Activated T-cell treated with anti-CD3 and anti-CD28 coated beads for 1 hour (primary cell): ENCODE measurements at places on chromosomes 12 and 14.
A peak's percentile ranks its signal among the peaks of the same experiment; 100 is the strongest.

GRCh38 chr12:10771132-10771733 is 31.2 kb downstream of the TAS2R7 start:
- DNase-seq = no peak

DNA sequence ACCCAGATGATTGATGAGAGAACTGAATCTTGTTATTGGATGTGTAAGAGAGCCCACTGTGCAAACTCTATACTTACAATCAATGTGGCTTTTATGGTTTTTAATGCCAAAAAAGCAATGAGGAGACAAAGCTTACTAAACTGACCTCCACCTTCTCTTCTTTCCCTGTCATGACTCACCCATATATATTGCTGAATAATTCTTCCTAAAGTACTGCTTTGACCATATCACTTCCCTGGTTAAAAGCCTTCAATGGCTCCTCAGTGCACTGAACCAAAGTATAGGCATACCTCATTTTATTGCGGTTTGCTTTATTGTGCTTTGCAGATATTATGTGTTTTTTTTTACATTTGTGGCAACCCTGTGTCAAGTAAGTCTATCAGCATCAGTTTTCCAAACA is 138.4 kb upstream of the PELI2 start:
- DNase-seq = no peak

DNA sequence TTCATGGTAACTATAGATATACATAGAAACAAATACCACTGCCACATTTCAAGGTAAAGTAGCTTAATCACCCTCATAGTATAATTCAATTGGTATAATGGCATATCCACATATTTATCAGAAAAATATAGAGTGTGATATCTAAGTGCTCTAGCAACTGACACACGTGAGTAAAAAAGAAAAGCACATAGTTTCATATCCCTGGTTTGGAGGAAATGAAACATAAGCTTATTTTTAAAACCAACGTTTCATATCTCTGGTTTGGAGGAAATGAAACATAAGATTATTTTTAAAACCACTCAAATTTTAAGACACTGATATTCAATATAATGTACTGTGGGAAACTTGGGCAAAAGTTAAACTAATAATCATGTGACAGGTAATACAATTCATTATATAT is 2.1 kb downstream of the OR6C70 start:
- no peak for DNase-seq

DNA sequence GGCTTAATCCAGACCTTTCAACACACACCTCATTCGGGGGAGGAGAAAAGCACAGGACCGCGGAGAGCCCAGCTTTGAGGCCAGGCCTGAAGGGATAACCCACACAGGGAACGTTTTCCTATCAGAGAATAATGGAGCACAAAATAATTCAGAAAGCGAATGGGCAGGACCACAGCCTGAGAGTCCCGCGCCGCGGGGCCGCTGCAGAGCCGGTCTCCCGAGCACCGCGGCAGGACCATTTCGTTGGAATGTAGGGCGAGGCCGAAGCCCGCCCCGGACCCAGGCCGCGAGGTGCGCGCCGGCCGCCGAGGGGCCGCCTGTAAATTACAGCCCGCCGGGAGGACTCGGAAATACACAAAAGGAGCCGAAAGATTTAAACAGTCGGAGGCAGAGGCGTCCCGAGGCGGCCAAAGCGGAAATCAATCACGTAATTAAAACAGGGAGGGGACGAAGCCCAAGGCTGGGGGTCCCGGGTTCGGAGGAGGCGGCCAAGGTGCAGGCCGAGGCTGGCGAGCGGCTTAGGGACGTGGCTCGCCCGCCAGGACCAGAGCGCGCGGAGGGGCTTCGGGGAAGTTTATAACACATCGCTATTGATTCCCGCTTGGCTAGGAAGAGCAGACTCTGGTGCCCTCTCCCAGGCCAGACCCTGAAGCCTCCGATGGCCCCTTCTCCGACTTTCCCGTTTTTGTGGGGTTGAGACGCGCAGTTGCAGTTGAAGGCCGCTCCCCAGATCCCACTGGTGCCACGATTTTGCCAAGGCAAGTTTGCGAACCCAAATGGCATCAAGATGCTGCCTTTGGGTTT is 6.3 kb upstream of the HOXC4 start:
- no peak for DNase-seq

GRCh38 chr12:81252228-81252627 is 174.3 kb downstream of the ACSS3 start:
- no peak for DNase-seq

DNA sequence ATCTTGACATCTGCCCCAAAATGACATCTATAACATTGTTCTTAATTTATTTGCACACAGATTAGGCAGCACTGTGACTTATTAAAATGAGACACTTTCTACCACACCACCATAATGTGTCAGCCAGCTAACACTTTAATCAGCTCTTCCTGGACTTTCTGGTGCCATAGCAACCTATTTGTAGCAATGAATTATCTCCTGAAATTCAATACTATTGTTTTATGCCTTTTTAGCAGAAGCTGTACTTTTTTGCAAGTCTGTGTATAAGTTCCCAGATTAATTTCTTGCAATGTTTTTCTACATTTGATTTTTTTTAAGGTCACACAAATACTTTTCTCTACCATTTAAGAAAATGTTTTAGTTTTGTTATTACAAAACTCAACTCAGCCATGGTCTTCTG is 72.8 kb upstream of the SAV1 start:
- DNase-seq = no peak

DNA sequence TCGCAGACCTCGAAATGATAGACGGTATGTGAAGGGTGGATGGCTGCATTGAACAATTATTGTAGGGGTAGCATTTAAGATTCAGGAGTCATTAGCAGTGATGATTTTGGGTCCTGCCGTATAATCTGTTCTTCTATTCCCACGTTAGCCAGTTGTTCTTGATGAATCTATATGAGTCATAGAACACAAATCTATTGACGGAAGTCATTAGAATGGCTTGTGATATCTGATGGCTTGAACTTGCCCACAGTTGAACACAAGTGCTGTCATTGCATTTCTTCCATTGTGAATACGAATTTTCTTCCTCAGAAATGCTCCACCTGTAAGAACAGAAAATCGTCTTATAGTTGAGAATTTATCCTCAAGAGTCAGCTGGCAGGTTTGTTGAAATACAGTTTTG is 1.9 kb downstream of the SRSF5 start:
- DNase-seq = no peak

DNA sequence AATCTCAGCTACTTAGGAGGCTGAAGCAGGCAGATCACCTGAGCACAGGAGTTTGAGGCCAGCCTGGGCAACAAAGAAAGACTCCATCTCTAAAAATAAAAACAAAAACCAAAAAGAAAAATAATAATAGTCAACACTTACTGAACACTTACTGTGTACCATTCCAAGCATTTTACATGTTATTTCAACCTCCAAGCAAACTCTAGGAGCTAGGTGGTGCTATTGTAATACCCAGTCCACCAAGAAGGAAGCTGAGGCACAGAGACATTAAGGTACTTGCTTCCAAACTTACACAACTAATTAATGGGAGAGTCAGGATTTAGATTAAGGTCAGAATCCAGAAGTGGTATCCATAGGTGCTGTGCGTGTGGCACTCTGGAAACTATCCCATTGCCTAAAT is 13.7 kb upstream of the OR6J1 start:
- no peak for DNase-seq

DNA sequence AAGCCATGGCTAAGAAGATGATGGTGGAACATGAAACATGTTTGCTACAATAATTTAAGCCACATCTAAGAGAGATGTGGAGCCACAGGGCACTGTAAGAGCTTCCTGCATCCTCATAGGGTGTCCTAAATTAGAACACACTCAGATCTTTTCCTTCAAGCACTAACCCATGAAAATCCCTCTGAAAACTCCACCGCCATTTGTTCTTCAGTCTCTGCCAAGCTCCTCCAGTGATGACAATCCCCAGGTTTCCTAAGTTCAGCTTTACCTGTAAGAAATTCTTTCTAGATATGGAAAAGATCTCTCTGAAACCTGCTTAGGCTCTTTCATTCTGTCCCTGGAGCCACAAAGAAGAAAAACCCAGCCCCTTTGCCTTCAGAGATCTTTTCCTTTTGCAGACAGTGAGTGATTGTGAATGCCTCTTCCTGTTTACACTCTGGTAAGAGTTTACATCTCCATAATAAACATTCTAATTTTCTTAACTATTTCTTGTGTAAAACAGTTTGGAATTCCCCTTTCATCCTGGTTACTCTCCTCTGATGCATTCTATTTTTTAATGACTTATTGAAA is 907.2 kb downstream of the VRK1 start:
- no peak for DNase-seq

- DNase-seq = no peak
Measured at GRCh38 chr12:19689226-19689625, 249.9 kb downstream of the AEBP2 start.

DNA sequence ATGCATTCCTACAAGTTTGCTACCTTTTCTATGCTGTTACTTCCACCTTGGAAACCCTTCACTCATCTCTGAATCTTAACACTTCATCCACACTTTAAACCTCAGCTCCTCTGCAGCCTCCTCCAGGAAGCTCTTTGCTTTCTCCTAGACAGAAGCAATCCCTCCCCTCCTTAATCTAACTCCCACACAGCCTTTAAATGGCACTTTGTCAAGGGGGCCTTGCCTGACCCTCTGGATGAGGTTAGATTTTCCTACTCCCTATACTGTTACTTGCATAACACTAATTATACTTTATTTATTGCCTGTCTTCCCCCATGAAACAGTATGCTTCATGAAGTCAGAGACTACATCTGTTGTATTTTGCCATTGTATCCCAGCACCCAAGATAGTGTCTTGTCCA is 394.6 kb downstream of the MED13L start:
- DNase-seq = no peak

DNA sequence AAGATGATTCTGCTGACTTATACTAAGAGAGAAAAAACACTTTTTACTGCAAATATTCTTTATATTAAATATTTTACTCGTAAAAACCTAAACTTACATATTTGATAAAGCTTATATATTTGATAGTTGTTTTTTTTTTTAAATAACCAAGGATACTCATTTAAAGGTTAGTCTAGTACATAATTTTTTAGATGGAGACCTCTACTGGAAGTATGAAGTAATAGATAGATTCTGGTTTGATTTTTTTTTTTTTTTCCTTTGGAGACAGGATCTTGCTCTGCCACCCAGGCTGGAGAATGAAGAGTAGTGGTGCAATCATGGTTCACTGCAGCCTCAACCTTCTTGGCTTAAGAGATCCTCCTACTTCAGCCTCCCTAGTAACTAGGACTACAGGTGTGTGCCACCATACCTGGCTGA is 16.4 kb downstream of the ARID2 start:
- no peak for DNase-seq

- DNase-seq = peak; percentile 28
Measured at GRCh38 chr12:104695453-104696148, 238.9 kb downstream of the CHST11 start.

DNA sequence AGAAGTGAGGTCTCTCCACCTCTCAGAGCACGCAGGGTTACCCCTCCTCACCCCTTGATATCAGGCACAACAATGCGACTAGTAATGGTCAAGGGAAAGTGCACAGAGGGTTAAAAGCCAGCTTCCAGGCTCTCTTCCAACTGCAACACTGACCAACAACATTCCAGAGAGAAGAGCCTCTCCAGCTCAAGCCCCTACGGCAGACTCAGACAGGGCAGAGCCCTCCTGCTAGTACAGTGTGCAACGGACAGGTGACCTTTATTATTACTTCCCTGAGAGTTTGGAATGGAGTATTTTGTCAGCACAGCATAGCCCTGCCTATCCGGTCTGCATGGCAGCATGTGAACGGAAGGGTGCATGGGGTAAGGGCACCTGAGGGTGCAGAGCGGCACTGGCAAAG is 73.0 kb downstream of the PTPN21 start:
- DNase-seq = no peak

GRCh38 chr12:111361073-111361716 is 7.7 kb downstream of the PHETA1 start:
- DNase-seq = no peak

DNA sequence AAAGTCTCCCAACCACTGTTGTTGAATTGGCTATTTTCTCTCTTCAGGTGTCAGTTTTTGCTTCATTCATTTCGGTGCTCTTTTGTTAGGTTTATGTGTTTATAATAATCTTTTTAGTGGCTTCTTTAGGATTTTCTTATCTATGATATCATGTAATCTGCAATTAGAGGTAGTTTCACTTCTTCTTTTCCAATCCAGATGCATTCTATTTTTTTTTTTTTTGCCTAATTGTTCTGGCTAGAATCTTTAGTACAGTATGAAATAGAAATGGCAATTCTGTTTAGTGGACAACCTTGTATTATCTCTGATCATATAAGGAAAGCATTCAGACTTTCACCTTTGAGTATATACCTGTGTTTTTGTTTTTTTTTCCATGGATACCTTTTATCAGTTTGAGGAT is 17.4 kb downstream of the CNOT2 start:
- DNase-seq = no peak

GRCh38 chr14:104908303-104908702 is 16.4 kb upstream of the PLD4 start:
- DNase-seq = no peak

GRCh38 chr14:76045773-76046172 is 60.2 kb downstream of the IFT43 start:
- DNase-seq = no peak

DNA sequence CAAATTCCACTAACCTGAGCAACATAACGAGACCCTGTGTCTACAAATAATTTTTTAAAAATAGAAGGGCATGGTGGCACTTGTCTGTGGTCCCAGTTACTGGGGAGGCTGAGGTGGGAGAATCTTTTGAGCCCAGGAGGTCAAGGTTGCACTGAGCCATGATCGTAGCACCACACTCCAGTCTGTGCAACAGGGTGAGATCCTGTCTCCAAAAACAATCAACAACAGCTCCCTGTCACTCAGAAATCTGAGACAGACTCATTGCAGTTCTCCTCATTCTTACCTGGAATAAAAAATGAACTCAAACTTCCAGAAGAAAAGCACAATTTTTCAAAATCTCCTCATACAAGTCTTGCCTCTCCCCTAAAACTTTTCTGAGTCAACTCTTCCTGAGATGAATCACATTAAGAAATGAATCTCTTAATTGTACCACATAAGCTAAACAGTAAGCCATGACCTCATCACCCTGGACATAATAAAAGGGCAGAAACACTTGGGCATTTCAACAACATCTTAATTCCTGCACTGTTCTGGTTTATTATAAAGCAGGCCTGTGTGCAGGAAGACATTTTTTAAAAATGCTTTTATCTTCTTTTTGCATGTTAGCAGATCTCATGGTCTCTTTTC is 214.3 kb upstream of the CDKN3 start:
- no peak for DNase-seq
